Hepatic stellate cell (primary cell): ENCODE measurements at places on chromosomes 3 and 15.

DNA sequence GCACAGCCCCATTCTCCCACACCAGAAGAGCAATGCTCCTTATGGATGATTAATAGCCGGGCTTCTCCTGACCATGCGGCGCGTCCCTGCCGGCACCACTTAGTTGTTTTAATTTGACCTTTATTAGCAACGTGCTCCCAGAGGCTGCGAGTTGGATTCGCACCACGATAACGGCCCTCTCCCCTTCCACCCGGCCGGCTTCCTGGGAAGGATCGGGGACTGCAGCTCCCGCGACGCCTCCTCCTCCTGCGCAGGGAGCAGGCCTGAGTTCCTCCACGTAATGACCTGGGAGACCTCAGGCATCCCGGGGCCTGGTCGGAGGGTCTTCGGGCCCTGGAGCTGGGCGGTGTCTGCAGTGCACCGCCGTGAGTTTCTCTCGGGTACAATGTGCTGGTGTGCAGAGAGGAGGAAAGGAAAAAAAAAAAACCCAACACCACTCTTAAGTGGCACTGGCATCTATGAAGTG, 243.3 kb upstream of the TOPAZ1 start:
- DNase-seq: no peak

- no peak for DNase-seq
These were observed 33.2 kb downstream of the BMF start for GRCh38 chr15:40075298-40076044.

DNA sequence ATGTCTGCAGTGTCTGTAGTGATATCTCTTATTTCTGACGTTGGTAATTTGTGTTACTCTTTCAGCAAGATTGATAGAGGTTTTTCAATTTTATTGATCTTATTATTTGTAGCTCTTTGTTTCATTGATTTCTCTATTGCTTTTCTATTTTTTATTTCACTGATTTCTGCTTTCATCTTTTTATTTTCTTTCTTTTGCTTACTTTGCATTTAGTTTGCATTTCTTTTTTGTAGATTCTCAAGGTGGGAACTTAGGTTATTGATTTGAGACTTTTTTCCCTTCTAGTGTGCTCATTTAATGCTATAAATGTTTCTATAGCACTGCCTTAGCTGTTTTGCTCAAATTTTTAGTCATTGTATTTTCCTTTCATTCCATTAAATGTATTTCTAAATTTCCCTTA, 49.5 kb upstream of the GABRG3 start:
- no peak for DNase-seq

- DNase-seq: no peak
These were observed 48.3 kb upstream of the PRR20G start for GRCh38 chr3:127336101-127336500.

DNA sequence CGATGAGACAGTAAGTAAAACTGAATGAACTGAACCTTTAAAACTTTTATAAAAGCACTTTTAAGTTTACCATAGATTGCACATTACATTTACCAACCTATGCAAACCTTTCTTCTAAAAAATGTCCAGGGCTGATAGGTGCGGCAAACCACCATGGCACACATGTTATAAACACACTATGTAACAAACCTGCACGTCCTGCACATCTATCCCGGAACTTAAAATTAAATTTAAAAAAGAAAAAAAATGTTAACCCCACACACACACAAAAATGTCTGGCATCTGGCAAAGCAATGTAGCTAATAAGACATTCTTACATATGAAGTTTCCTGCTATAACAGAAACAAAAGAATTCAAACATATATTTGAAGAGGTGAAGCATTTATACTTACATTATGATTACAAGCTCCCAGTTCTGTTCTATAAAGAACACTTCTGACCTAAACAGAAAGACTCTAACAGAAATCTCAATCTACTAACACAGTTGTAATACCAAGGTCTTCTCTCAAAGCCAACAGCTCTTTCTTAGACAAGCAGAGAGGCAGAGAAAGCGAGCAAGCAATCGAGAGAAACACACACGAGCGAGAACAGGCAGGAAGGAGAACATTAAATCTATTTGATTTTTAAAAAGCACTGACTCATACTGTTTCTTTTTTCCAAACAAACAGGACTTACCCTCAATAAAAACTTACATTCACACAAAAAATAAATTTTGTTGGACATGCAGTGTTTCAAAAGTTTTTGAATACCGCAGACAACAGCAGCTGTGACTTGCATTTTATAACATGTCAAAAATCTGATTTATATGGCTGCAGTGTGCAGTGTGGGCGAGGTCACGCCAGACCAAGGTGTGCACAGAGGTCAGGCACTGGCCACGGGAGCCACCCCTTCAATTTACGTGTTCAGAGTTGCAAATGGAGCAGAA, at the start of gene NRG4:
TSS of gene NRG4 (minus strand) at position 798 of the 925 bp plus-strand sequence. CDS start 1,194 bp downstream, outside the sequence.
- no peak for DNase-seq

GRCh38 chr15:50100486-50100885, 18.5 kb downstream of the ATP8B4 start:
- no peak for DNase-seq

GRCh38 chr15:82944821-82945220, 7.7 kb downstream of the HOMER2 start:
- no peak for DNase-seq

DNA sequence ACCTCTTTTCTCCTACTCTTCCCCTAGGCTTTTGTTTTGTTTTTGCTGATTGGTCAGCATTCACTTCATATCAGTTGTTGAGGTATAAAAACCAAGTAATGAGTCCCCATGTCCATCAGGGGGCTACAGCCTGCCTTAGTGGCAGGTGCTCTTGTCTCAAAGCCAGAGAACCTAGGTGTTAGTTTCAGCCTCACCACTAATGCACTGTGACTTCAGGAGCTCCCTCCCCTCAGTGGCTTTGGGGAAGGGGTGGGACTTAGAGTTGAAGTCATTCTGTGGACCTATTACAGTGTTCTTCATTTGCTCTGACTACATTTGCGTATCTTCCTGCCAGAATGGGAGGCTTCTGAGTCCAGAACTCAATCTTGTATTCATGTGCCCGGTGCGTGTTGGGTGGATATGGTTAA, 41.6 kb downstream of the NR2C2 start:
- no peak for DNase-seq

DNA sequence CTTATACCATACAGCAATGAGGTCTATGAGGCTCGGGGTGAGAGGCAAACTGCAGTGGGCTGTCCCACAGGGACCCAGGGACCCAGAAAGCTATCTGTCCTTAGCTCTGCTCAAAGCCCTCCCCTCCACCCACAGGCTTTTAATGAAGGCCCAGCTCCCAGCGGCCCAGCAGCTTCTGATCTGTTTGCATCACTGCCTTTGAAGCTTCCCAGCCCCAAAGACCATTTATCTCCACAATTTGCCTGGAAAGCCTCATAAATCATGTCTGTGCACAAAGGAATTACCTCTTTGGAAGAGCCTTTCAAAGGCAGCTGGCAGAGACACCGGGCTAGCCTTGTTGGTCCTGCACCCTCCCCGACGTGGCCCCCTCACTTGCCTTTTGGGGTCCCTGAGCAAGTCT, 123.9 kb downstream of the RAB11A start:
- DNase-seq: no peak

GRCh38 chr3:151864423-151865101, 8.9 kb upstream of the SUCNR1 start:
- peak; percentile 12 for DNase-seq

DNA sequence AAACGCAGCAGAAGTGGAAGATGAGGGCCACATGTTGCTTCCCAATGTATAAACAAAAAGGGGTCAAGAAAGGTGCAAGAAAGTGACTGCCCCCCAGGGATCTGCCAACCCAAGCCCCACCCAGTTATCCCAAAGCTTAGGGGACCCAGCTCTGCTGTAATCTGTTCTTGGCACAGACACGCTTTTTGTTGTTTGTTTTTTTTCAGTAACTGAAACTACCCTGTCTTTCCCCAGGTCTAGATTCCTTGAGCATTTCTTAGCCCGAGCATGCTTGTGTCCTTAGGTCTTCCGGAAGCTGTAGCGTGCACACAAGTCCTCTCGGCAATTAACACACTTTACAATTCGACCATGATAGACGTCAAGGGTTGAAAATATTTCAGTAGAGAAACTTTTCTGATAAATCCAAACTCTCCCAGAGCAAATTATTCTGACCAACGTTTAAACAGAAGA, 8.5 kb upstream of the PPARG start:
- no peak for DNase-seq

- peak; percentile 3 for DNase-seq
These were observed 67.2 kb downstream of the IL1RAP start for GRCh38 chr3:190581041-190581541.

GRCh38 chr3:141243271-141243707, 11.7 kb downstream of the PXYLP1 start:
- peak; percentile 44 for DNase-seq

DNA sequence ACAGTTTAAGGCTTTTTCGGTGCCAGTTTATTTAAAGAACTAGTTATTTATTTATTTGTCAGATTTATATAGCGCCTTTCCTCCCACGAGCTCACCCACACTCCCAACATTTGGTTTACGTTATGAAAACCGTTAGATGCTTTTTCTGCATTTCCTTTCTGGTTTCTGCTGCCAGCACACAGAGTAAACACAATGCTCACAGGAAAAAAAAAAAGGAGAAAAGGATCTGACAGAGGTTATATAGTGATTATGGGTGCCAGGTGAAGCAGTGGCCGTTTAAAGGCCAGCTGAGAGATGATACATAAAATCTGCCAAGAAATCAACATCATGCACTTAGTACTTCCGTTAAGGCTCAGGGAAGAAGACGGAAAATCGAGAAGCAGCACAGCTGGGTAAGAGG, 37.9 kb downstream of the ETV5 start:
- no peak for DNase-seq

DNA sequence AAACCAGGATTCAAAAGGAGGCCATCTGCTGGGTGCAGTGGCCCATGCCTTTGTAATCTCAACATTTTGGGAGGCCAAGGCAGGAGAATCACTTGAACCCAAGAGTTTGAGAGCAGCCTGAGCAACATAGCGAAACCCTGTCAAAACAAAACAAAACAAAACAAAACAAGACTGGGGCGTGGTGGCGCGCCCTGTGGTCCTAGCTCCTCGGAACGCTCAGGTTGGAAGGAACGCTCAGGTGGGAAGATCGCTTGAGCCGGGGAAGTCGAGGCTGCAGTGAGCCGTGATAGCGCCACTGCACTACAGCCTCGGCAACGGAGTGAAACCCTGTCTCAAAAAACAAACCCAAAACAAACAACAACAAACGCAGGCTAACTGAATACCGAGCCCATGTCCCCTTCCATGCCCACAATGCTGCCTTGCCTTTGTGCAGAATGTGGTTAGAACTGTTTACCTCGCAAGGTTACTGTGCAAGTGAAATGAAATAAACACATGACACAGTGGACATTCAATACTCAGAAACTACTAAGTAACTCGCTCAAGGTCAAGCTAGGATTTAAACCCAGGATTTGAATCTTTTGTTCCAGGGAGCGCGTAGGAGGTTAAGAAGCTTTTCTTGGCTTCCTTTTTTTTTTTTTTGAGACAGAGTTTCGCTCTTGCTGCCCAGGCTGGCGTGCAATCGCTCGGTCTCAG, 766 bp upstream of the EMC4 start:
- DNase-seq: peak; percentile 9

DNA sequence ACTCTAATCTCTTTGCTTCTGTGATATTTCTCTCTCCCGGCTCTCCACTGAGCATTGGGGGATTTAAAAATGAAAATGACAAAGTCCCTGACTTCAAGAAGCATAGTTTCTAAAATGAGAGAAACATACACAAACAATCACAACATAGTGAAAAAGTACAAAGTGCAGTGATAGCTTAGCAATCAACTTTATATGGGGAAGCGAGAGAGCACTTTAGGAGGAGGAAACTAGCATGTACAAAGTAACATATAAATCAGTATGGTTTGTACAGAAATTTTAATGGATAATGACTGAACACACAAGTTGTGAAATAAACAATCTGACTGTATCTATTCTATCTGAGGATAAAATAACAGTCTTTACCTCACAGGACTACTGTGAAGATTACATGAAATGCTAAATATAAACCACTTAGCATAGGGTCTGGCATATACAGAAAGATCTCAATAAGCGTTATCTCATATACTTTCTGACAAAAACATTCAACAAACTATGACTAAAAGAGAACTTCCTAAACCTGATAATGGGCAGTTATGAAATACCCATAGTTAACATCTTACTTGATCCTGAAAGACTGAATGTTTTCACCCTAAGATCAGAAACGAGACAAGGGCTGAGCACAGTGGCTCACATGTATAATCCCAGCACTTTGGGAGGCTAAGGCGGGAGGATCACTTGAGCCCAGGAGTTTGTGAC, 61.2 kb downstream of the PEAK1 start:
- DNase-seq: no peak

GRCh38 chr15:85365980-85366379, 14.4 kb upstream of the AKAP13 start:
- no peak for DNase-seq

- DNase-seq: no peak
These were observed 6.5 kb downstream of the IL12A start for GRCh38 chr3:159995091-159995490.

DNA sequence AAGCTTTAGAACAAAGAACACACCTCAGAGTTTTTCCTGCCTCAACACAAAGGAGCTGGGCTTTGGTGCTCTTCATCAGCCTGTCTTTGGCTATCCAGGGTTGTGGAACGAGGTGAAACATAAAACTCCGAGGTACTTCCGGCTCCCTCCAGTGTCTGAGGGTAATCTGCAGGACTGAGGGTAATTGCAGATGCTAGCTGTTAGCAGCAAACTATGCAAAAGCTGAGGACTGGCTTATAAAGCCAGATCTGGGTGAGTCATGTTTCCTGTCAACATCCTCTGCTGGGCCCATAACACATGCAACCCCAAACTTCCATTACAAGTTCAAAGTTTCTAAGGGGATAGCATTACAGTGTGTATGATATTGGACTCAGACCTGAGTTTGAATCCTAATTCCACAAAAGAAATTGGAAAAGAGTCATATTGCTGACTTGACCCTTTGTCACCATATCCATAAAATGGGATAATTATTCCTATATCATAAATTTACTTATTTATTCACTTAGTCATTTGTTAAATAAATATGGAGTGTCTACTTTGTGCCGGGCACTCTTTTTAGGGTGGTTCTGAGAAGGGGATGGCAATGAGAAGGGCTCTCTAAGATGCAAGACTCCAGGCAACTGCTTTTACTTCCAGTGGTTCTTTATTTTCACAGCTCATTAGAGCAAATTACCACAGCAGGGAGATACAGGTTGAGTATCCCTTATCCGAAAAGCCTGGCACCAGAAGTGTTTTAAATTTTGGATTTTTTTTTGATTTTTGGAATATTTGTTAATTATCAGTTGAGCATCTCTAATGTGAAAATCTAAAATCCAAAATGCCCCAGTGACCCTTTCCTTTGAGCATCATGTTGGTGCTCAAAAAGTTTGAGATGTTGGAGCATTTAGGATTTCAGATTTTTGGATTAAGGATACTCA, 9.5 kb upstream of the TRIM69 start:
- peak; percentile 61 for DNase-seq

DNA sequence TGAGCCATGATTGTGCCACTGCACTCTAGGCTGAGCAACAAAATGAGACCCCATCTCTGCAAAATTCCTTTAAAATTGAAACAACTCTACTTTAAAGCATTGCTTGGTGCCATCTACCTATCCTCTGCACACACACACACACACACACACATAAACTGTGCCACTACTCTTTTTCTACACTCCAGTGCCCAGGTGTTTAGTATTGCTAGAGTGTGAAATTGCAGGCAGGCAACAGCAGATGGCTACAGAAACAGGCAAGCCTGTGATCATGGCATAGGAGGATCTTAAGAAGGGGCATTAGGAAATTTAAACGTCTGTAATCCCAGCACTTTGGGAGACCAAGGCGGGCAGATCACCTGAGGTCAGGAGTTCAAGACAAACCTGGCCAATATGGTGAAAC, 39.0 kb downstream of the SIDT1 start:
- no peak for DNase-seq

- no peak for DNase-seq
These were observed 130.9 kb upstream of the RGMA start for GRCh38 chr15:93219859-93220420.
